ENCODE measurements at places on chromosomes 7 and 10.

DNA sequence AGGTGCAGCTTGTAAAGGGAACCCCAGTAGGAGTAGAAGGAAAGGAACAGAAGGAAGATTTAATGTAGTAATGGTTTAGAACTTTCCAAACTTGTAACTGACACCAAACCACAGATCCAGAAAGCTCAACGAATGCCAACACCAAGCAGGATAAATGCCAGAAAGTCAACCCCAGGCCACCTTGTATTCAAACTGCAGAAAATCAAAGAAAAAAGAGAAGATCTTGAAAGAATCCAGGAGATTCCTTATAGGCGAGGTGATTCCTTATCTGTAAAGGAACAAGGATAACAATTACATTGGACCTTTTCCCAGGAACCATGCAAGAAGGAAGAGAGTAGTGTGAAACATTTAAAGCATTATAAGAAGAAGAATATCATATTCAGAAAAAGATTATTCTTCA, 93.6 kb downstream of the NKX6-2 start:
- no peak for DNase-seq

DNA sequence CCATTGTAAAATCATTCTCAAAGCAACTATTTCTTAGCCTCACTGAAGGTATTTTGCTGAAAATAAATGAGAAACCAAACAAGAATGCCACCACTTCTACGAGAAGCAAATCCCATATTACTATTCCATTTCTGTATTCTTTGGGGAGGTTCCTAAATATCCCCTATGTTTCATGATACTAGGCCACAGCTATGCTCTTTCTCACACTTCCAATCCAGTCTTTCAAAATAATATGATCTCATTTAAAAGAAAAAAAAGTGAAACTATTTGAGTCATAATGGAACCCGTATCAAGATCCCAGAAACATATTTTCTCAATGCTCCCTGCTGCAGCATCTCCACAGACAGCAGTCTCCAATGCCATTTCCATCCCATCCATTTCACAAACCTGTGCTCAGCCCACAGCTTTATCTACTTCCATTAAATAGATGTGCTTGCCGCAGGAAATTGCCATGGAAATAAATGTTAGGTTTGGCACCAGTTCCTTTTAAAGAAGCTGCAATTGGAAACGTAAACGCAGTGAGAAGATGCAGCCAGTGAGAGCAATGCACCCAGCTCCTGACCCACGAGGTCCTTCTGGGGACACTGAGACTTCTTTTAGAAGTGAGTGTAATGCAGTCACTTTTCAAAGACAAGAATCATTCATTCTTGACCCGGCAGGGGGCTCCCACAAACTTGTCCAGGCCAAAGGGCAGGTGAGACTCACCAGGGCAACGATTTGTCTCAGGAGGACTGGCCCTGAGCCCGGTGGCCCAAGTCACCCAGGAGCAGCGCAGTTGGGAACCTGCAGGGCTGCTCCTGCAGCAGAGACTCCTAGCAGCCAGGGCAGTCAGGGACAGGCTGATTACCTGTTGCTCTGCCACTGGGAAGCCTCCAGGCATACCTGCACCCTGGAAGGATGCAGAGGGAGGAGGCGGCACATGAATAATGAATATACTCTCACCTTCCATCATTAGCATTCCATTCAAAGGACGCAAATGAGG, 99.6 kb downstream of the C10orf90 start:
- DNase-seq, result no peak

- no peak for DNase-seq
Measured at GRCh38 chr7:141920281-141920680, 4.1 kb downstream of the OR9A4 start.

- no peak for DNase-seq
Measured at GRCh38 chr10:7667262-7668141, 736 bp upstream of the ITIH5 start.

DNA sequence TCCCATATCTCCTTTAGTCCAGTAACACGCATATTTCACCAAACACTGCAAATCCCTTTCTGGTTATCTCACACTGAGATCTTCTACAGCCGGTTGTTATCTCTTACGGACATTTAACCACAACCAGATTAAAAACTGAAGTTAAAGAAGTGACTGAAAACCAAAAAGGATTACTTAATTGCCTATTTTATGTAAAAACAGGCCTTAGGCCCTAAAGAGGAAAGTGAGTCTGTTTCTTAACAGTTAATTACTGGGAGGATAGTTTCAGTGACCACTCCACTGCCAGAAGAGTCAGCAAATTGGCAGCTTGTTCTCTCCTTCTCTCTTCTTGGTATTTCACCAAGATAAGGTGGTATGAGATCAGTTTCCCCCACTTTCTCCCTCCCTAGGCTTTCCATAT, 161.9 kb upstream of the MEOX2 start:
- no peak for DNase-seq

DNA sequence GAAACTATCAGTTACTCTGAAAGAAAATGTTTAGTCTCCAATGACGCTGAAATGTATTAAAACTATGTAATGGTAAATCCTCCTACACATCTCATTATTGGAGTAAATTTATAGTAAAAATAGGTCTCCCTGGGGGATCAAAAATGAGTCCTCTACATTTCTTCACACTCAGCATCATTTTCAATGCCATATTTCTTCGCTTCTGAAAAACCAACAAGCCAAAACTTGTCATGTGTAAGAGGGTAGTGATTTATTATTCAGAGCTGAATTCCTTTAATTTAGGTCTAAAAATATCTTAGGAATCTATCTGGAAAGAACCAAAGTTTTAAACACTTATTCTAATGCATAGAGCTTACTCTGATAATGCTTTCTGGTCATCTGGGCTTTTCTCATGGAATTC, 3.0 kb downstream of the PDK4 start:
- DNase-seq, result no peak

GRCh38 chr10:65313406-65313805, 1612.4 kb upstream of the LRRTM3 start:
- no peak for DNase-seq

DNA sequence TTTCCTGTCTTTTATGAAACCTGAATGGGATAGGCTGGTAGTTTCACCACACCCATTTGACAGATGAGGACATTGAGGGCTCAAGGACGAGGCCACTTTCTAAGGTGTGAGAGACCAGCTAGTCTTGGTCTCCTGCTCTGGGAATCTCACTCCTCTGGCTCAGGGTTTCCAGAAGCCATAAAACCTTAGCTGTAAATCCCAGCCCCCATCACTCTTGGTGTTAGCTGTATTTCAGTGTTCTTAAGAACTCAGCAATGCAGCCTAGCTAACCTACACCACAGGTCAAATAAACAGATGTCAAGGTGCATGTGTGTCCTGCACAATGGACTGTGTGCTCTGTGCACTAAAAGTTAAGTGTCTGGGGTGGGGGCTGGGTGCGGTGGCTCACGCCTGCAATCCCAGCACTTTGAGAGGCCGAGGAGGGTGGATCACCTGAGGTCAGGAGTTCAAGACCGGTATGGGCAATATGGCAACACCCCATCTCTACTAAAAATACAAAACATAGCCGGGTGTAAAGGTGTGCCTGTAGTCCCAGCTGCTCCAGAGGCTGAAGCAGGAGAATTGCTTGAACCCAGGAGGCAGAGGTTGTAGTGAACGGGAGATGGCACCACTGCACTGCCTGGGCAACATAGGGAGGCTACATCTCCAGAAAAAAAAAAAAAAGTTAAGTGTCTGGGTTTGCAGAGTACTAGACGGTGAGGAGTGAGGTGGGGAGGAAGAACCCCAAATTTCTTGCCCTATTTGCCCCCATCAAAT, 567 bp upstream of the EPO start:
- peak; percentile 38 for DNase-seq

- DNase-seq, result no peak
Measured at GRCh38 chr10:75038335-75038734, 73.1 kb upstream of the SAMD8 start.

DNA sequence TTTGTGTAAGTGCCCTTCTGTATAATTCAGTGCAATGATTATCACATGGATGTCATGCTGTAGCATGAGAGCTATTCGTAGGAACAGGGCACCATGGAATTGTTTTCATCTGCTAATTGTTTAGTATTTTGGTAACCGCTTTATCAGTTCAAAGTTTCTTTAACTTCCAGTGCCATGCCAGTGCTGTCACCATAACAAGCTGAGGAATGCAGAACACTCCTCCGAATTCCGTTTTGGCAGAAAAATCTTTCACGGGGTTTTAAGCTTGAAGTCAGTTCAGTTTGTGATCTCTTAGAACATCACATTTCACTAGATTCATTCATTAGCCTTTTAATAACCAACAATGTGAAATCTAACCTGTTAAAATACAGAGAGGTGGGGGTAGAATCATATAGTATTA, 117.2 kb upstream of the SEMA3C start:
- no peak for DNase-seq

DNA sequence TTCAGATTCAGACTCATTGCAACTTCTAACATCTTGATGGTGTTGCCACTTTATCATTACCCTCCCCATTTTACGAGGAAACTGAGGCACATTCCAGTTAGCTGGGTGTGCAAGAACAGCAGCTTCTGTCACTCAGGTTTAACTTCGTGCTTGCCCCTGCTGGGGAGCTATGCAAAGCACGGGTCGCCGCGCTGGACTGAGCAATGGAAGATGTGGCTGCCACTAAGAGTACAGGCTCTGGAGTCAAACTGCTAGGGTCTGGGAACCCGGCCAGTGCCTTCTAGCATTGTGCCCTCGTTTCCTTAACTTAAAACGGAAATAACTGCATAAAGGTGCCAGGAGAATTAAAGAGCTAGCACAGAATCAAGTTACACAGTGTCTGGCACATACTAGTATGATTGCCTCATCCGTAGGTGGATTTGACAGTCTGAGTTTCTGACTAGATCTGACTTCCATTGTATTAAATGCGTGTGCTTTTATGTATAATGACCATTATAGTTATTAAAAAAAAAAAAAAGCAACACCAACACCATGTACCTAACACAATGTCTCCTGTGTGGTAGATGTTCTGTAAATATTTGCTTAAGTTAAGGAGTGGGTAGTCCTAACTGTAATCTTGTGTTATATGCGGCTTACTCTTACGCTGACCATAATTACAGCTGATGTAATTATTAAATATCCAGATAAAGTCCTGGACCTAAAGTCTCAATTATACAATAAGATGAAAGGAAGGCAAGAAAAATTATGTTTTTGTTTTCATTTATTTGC, 842 bp downstream of the ZNF22 start:
- peak; percentile 84 for DNase-seq

GRCh38 chr10:124732931-124733570, 11.1 kb downstream of the FAM53B start:
- DNase-seq, result no peak
